CD4-positive, alpha-beta memory T cell (primary cell): ENCODE measurements at places on chromosomes 7 and 10.
A peak's percentile ranks its signal among the peaks of the same experiment; 100 is the strongest.

DNA sequence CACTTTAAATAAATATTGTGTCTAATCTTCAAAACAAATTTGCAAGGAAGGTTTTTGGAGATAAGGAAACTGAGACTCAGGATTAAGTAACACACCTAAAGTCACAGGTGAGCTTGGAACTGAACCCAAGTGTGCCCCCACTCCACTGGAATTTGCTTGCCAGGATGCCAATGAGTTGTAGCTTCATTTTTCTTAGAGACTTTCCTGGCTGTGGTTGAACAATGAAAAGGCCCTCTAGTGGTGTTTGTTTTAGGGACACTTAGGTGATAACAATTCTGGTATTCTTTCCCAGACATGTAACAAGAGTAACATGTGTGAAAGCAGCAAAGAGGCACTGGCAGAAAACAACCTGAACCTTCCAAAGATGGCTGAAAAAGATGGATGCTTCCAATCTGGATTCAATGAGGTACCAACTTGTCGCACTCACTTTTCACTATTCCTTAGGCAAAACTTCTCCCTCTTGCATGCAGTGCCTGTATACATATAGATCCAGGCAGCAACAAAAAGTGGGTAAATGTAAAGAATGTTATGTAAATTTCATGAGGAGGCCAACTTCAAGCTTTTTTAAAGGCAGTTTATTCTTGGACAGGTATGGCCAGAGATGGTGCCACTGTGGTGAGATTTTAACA, 1.5 kb downstream of the IL6 start:
- DNase-seq: peak; percentile 14

- DNase-seq: no peak
These were observed 41.7 kb downstream of the HYCC1 start for GRCh38 chr7:22972207-22972606.

DNA sequence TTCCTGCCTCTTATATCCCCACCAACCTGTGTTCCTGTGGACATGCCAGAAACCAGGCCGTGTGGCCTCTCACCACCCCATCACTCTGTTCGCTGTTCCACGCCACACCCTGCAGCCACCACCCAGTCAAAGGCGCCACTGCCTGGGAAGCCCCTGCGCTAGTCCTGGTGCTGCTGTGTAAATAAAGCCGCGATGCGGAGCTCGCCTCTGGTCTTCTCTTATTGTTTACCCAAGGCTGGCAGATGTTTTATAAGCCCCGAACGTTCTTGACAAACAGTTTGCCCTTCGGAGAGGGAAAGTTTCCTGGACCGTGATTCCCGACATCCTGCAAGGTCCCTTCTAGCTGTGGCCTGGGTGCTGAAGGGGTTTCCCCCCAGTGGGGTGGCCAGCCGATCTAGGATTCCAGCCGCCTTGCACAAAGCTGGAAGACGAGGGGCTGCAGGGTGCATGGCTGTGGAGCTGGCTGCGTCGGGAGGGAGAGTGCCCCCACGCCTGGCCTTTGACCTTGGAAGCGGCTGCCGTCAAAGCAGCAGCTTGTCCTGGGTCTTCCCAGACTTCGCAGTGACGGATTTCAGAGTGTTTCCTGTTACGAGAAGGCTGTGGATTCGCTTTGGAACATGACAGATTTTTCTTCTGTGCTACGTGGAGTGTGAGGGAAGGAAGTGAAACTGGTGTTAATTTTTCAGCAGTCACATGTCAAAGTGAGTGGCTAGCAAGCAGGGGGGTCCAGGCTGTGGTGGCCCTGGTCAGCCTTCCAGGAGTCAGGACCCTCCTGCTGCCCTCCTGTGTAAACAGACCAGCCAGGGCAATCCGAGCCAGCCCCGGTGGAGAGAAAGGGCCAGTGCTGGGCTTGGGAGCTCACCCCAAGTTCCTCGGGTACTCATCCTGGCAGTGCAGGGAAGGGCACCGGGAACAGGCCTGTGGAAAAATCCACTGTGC, 61.6 kb downstream of the LHPP start:
- no peak for DNase-seq

- no peak for DNase-seq
These were observed 316.2 kb upstream of the SHH start for GRCh38 chr7:156128496-156128895.

GRCh38 chr10:33347211-33347610, 12.7 kb upstream of the NRP1 start:
- no peak for DNase-seq

- DNase-seq: no peak
These were observed 5.2 kb downstream of the NMT2 start for GRCh38 chr10:15163253-15163828.

DNA sequence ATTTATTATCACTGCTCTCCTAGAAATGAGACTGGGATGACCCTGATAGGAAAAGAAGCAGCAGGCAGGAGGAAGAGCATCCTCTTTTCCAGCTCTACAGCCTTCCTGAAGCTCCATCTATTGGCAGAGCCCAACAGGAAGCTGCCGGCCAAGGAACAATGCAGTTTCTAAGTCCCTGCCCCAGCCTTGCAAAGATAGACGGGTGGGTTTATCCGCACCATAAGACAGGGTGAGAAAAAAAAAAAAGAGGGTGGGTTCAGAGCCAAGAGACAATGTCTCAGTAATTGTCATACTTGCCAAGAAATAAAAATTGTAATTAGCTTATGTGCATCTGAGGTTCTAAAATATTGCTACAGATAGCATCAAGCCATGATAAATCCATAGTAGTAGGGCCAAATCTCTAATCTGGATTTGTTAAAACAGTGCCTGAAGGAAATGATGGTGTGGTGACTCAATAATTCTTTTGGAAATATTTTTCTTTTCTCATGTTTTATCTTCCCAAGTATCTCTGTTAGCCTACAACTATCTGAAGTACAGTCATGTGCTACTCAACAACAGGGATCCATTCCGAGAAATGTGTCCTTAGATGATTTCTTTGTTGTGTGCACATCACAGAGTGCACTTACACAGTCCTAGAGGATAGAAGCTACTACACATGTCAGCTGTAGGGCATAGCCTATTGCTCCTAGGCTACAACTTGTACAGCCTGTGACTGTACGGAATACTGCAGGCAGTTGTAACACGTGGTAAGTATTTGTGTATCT, 242.9 kb upstream of the CXCL12 start:
- DNase-seq: no peak

DNA sequence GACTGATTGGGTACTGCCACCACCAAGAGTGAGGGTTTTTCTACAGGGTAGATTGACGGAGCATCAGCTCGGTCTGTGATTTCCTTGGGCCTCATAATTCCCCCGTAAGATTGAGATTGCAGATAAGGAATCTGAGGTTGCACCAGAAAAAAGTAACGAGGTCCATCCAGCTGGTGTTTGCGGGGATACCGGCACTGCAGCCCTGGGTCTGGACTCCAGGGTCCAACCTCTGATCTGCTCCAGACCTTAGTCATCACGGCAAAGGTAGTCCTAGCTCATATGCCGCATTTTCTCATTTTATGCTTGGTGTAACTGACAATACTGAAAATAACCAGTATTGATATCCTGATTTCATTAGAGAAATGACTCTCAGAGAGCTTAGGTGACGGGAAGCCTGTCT, 3.9 kb downstream of the CARD11 start:
- DNase-seq: no peak

GRCh38 chr10:10872035-10872673, 145.5 kb upstream of the CELF2 start:
- no peak for DNase-seq

- no peak for DNase-seq
These were observed 234.6 kb downstream of the TNS3 start for GRCh38 chr7:47347346-47347745.

- DNase-seq: no peak
These were observed 140.0 kb downstream of the LHPP start for GRCh38 chr10:124601431-124602120.

GRCh38 chr10:6513476-6513875, 66.6 kb downstream of the PRKCQ start:
- DNase-seq: peak; percentile 17

- DNase-seq: no peak
These were observed 99.7 kb downstream of the PAXIP1 start for GRCh38 chr7:154903083-154903731.

GRCh38 chr10:78288663-78289062, 255.0 kb downstream of the RPS24 start:
- DNase-seq: no peak

GRCh38 chr10:66931340-66931948, 5.6 kb downstream of the LRRTM3 start:
- DNase-seq: peak; percentile 14

DNA sequence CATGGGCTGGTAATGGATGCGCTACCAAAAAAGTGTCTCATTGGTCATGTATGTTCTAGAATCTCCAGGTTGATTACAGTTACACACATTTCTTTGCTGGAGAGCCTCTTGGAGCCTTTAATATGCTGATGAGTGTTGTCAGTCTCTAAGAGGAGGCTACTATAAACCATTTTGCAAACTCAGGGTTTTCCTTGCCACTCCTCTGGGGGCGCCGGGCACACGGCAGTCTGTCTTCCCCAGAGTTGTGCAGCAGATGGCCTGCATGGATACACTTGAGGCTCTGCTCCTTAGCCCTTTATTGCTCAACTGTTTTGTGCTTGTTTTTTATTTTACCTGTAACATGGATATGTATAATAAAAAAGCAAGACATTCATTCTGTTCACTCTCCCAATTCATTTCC, 196.5 kb downstream of the ACTR3B start:
- DNase-seq: no peak

- no peak for DNase-seq
These were observed 189.4 kb downstream of the FANK1 start for GRCh38 chr10:126085806-126086205.

DNA sequence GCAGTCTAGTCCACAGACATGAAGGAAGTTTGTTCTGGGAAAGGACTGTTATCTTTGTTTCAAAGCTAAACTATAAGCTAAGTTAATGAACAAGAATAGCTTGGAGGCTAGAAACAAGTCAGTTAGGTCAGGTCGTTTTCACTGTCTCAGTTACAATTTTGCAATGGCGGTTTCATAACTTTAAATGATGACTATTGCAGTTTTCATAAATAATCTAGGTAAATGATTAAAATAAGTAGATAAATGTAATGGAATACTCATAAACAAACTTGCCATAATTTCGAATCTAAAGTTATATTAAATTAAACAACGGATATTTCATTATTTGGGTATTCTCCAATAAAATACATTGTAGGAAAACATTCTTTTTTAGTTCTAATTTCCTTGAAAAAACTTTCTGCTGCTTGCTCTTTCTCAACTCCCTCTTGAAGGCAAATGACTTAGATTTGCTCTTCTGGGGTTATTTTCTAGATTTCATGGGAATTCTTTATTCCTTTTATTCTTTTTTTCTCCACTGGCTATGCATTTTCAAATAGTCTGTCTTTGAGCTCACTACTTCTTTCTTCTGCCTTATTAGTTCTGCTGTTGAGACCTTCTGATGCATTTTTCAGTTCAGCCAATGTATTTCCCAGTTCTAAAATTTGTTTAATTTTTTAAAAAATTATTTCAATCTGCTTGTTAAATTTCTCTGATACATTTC, 103.8 kb upstream of the APBB1IP start:
- DNase-seq: no peak

DNA sequence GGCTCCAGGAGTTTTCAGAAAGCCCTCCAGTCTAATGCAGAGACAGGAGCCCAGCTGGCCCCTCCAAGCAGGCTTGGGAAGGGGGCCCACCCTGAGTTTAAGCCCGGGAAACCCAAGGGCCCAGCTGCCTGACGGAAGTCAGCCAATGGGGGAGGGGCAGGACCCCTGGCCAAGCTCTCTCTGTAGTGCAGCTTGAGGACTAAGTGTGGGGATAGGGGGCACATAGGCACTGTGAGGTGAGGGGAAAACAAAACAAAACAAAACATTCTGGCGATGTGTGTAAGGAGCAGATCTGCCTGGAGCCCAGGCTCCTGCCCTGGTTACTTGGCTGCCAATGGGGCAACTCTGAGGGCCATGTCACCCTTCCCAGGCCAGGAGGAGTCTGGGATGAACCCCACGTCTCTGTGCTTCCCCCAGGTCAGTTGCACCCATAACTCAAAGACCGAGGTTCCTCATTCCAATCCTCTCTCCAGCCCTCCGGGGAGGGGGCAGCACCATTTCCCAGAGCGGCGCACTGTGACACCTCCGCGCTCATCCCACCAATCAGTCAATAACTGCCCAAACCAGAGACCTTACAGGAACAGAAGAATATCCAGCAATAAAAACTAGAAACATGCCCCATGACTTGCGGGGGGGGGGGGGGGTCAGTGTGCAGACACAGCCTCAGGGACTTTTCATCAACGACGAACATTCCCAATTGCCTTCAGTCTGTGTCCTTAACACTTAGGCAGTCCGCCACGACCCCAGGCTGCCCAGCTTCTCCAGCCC, 1.7 kb downstream of the CXCL12 start:
- no peak for DNase-seq

DNA sequence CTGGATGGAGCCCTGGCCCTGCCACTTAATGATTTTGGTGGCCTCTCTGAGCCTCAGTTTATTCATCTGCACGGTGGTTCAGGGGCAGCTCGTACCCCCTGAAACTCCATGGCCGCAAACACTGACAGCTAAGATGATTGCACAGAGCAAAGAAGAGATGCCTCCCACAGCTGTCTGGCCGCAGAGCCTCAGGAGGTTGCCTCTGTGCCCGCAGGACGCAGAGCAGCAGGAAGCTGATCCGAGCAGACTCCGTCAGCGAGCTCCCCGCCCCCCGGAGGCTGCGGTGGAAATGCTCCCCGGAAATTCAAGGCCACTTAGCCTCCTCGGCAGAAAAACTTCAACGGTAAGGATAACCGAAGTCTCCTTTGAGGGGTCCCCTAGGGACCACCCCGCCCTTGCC, 30.2 kb upstream of the C10orf53 start:
- no peak for DNase-seq

- no peak for DNase-seq
These were observed 506.3 kb downstream of the CALN1 start for GRCh38 chr7:71905821-71906220.

DNA sequence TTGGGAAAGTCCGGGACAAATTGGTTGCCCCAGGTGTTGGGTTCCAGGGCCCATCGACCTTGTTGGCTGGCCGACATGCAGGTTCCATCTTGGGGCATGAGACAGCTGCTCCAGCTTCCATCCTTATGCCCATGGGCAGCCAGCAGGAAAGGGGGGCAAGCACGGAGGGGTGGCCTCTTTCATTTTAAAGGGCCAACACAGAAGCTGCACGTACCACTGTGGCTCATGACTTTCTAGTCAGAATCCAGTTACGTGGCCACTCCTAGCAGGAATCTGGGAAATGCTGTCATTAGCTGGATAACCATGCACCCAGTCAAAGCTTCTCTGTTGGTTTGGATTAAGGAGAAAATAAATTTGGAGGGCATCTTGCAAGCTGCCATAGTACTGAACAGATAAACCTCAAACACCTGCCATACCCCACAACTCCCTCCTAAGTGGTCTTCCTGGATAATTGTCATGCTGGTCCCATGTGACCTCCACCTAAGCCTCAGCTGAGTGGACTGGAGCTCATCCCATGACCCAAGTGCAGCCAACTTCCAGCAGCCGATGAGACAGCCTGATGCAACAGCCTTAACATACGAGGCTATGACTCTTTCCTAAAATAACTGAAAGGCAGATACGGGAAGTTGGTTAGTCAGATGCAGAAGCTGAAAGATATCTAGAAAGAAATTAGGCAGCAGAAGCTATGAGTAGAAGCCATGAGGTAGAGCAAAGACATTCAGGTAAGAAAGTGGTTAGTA, 21.4 kb upstream of the GSDME start:
- DNase-seq: no peak

GRCh38 chr7:99380032-99380822, 5.7 kb downstream of the ARPC1B start:
- peak; percentile 40 for DNase-seq
